ENCODE measurements at places on chromosomes 5 and 9.

GRCh38 chr5:144120661-144121180 is 49.7 kb downstream of the YIPF5 start:
- DNase-seq: no peak

- peak; percentile 13 for DNase-seq
Measured at GRCh38 chr5:110441035-110441434, 285.4 kb downstream of the TMEM232 start.

GRCh38 chr9:14960881-14961280 is 50.7 kb upstream of the FREM1 start:
- no peak for DNase-seq

DNA sequence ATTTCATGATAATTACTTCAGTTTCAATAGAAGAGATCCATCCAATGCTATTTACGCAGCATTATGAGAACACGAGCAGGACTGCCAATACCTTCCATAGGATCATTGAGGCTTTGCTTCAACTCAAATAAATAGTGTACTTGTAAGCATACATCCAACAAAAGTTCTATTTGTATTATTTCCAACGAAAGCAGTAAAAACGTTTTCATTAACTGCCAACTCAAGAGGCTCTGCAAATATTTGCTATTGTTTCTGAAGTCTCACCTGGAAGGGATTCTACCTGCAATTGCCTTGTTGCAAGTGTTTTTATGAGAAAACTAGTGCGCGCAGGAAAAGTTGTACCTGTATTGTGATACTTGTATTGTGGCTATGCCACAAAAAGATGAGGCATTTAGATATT is 11.0 kb upstream of the GNPDA1 start:
- no peak for DNase-seq

DNA sequence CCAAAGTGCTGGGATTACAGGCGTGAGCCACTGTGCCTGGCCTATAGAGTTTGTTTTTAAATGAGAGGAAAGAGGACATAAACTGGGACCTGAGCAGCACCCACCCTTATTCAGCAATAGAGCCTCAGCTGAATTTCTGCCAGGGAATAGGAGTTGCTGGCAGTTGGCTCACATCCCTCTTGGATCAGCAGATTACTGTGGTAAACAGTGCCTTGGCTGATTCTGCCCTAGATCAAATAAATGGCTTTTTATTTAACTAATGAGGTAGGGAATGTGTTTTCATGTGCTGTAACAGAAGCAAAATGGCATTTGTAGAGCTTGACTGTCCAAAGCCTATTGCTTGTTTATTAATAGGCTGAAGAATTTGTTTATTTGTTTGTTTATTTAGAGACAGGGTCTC is 2.1 kb downstream of the ARHGEF37 start:
- peak; percentile 12 for DNase-seq
